ENCODE measurements at places on chromosomes 13 and 19.
A peak's percentile ranks its signal among the peaks of the same experiment; 100 is the strongest.

GRCh38 chr19:6362027-6362350, 658 bp downstream of the CLPP start:
- peak; percentile 11 for DNase-seq

GRCh38 chr13:44936246-44936645, 53.0 kb downstream of the NUFIP1 start:
- no peak for DNase-seq

DNA sequence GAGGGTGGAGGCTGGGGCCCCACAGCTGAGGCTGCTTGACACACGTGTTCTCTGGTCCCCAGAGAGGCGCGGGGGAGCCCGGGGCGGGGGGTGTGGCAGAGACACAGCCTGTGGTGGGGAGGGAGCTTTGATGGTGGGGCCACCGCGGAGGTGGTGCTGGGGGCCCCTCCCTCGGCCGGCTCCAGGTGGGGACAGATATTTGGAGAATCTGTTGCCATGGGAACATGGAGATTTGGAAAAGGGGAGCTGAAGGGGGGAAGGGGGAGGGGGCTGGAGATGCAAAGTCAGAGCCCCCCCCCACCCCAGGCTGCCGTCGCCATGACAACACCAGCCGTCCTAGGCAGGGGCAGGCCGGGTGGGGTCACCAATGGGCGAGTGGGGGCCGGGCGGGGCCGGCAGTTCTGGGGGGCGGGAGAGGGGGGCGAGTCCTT, 1.2 kb downstream of the PRKCG start:
- DNase-seq, result no peak

DNA sequence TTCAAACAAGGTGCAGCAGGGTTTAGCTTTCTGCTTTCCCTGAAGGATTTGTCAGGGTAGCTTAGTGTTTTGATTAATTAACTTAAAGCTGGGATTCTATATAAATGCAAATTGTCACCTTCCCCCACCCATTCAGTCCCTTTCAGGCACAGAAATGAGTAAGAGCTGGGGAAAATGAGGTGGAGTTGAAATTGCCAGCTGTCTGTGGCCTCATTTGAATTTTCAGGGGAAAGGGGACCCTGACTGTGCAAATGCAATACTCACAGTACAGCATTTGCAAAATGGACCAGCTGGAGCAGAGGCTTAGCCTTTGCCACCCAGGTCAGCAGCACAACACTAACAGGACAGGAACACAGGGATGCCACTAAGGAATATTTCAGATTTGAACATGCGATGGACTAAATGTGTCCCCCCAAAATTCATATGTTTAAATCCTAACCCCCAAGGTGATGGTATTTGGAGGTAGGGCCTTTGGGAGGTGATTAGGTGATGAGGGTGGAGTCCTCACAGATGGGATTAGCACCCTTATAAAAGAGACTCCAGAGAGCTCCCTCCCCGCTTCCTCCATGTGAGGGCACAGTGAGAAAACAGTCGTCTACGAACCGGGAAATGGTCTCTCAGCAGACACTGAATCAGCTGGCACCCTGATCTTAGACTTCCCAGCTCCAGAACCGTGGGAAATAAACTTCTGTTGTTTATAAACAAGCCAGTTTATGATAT, 59.5 kb upstream of the CYSLTR2 start:
- DNase-seq, result peak; percentile 19

DNA sequence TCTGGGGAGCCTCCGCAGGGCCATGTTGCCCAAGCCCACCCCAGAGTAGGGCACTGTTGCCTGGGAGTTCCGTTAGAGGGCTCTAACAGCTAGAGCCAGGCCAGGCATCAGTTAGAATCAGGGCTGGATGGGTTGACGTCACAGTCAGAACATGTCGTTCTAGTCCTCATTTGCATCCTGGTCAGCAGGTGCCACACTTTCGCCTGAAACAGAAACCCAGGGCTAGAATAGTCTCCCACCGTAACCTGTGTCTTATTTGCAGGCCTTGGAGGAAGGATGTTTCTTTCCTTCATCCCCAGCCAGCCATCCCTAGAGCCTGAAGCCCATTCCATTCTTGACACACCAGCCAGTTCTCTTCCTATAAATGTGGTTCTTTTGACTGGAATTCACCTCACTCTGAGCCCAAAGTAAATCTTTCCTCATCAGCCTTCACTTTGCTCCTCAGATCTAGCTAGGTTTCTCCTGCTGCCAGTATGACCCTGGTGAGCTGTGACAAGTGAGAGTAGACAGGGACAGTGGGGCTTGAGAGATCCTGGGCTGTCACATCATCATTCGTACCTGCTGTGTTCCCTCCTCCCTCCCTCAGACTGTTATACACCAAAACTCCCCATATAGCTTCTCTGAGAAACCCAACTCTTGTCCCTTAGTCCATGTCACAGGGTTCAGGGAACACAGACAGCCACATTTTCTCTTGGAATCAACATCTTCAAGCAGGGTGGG, 12.2 kb upstream of the CCDC97 start:
- no peak for DNase-seq

DNA sequence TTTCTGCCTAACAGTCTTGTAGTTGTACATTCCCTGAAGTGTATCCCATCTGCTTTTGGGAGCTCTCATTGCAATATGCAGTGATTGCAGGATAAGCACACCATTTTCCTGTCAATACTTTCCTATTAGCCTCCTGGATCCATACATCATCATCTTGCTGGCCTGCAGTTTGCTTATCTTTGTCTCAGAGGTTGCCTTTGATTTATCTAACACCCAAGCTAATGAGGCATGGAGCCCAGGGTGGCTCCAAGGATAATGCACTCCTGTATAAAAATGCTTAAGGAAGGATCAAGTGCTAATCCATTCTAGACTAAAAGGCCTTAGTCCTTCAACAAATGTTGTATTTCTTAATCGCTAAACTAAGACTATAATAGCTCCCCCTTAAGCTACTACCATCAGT, 161.6 kb upstream of the OBI1 start:
- DNase-seq, result no peak

GRCh38 chr13:78136966-78137365, 218.3 kb upstream of the EDNRB start:
- no peak for DNase-seq

DNA sequence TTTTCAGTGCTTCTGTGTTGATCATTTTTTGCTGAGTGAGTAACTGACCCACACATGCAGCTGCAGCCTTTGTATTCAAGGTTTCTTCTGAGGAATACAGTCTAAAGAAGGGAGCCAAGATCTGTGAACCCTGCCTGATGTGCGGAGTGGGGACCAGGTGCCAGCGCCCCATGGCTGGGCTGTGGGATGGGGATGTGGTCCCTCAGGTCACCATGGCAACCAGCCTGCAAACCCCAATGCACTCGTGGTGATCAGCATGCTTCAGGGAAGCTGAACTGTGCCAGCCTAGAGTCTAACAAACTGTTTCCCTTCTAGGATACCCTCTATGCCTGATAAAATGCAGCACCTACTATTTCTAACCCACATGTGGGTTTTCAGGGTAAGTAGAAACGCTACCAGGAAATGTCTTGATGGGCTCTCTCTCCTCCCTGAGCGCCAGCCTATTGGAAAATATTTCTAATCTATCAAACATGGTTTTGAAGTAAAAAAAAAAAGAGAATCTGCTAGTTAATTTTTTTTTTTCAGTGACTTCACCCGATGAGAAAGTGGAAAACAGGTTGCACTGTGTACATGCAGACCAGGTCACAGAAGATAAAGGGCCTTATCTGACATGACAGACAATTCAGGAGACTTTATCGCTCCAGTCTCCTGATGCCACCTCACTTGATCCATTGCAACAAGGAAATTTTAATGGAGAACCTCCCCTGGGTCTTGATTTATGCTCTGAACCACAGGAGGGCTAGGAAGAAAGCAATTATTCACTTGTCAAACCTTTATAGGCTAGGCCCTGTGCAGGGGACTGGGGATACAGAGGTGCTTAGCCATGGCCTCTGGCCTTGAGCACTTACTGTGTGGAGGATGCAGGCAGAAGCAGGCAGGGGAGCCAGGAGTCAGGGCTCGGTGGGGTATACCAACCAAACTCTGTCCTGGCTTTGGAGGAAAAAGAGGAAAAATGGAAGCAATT, 51.1 kb downstream of the RASL11A start:
- DNase-seq, result peak; percentile 10

GRCh38 chr13:40192452-40192851, 474.0 kb downstream of the FOXO1 start:
- no peak for DNase-seq

- no peak for DNase-seq
Observed at GRCh38 chr19:17646441-17646840, 41.7 kb downstream of the UNC13A start.

DNA sequence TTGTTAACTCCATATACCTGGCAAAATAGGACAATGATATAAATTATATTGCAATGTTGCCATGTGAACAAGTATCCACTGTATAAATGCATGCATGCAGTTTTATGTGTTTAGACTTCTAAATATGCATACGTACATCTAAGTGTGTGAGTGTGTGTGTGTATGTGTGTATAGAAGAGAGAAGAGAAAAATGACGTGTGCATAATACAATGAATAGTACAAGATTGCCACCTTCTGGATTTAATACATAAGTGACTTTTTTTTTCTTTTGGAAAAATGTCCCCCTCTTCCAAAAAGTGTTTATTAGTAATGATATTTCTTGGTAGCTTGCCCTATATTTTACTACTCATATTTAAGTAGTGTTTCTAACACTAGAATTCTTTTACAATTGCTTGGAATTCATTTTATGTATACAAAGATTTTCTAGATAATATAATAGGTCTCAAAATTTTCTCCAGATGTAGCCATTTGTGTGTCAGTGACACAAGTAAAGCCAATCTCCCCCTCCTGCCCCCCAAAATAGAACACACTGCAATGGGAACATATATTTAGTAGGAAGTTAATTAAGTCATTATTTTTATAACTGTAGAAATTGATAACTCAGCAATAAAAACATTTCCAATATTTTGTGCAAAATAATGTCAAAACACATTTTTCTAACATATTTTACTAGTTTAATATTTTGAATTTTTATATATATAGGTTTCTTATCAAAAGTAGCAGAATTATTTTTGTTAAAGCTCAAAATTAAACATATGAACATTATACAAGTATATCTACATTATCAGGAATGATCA, 783.3 kb upstream of the ATXN8OS start:
- DNase-seq, result no peak

DNA sequence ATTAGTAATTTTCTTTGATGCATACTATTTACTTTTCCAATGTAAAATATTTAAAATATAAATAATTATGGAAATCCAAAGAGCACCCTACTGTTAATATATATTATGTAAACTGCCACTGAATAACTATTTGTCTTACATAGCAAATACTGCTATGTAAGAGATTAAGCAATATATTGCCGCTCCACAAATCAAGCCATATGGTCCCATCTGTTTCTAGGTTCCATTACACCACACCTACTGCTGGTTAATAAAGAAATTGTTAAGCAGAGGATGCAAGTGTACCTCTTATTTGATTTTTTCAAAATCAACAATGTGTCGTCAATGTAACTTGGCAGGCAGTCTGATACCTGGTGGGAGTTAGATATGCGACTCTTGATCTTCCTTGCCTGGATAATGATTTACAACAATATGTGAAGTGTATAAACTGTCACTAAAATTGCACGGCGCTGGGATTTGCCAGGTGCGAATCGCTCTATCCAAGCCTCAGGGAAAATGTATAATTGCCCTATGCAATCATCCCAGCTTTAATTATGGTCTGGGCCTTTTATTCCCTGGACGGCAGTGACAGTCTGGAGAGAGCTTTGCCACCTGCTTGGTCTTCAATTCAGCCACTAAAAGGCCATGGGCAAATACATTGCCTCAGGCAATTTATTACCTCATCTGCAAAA, 16.0 kb downstream of the SMAD9 start:
- no peak for DNase-seq

GRCh38 chr13:31756346-31756745, 17.0 kb downstream of the RXFP2 start:
- DNase-seq, result no peak

GRCh38 chr13:95206116-95206515, 95.1 kb downstream of the ABCC4 start:
- DNase-seq, result no peak

- DNase-seq, result no peak
Observed at GRCh38 chr13:50017819-50018218, 2.6 kb downstream of the KCNRG start.

DNA sequence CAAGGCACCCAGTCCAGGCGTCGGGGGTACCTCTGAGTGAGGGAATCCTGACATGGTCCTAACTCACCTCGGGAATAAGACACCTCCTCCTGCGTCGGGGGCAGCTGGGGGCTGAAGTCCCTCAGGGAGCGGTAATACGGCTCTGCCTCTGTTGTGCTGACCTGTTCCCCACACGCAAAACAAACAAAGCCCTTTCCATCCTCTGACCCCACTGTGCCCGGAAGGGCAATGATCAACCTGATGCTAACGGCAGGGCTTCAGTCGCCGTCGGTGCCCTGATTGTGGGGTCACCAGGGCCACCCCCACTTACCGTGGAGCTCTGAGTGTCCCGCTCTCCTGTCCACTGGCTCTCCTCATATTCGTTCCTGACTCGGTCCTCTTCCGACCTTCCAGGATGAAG, 18.3 kb upstream of the PRODH2 start:
- DNase-seq, result no peak

DNA sequence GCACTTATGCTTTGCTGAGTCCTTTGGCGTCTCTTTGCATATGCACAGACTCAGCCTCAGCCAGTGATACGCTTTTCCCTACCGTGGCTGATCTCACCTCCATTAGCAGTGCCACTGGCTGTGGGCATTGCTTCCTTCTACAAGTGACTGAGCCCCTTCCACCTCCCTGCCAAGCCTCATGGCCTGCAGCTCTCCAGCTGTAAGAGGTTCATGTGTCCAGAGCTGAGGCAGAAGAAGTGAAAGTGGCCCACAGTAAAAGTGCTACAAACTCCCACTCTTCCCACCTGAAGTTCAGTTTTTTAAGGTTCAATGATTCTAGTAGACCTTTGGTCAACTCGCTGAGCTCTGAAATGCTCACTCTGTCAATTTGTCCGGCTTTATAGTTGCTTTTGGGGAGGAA, 44.7 kb downstream of the SMARCA4 start:
- no peak for DNase-seq

DNA sequence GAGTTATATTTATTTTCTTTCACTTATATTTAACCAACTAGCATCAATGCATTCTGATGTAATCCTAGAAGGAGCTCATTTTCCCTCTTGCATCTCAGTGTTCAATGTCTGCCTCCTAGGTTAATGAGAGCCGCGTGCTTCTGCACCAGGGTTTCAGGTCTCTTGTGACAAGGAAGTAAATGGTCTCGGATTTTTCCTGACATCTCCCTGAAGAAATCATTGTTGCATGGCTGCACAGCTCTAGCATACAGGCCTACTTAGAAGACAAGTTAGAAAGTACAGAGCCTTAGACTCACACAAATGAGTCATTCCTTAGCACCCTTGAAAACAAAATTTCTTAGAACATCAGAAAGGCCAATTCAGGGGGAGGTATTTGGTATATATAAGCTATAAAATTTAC, 57.2 kb upstream of the KLF12 start:
- DNase-seq, result no peak

DNA sequence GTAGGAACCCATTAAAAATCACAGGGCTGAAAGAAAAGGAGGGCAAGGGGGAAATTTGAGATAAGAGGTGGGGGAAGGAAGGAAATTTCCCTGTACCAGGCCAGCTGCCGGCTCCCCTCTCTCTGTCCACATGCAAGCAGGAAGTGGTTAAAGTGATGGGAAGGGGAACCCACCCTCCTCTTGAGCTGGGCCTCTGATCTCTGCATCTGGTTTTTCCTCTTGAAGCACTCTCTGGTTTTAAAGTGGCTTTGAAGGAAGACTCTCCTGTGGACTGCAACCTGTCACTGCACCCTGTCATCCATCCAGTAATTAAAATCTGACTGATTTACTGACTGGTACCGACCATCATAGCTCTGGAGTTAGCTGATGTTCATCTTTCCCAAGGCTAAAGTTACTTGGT, 239.6 kb downstream of the TSHZ3 start:
- DNase-seq, result peak; percentile 1

- DNase-seq, result no peak
Observed at GRCh38 chr13:99218545-99218944, 17.9 kb downstream of the UBAC2 start.

Measured in activated CD4-positive, alpha-beta T cell treated with anti-CD3 and anti-CD28 coated beads, Interleukin-2, Interleukin-6, amounts not matched to agents 100 ng/mL and 50 ng/mL, durations not matched to agents 16 hours and 8 hours (primary cell).